T-helper 17 cell (primary cell): ENCODE measurements at places on chromosomes 1 and 21.

DNA sequence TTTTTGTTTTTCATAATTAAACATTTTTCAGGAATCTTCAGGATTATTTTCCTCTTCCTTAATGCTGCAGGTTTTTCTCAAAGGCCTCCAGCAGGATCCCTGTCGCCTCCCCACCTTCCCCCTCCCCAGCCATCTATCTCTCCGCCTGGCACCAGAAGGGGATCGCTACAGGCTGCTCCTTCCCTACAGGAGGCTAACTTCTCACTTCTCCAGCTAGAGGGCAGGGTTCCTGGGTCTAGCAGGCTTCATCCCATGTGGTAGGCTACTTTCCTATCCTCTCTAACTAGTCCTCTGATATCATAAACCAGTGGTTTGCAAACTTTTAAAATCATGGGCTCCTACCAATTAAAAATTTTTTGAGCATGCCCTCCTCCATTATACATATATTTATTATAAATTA is 104.1 kb downstream of the KCNN3 start:
- DNase-seq: no peak

GRCh38 chr1:172423336-172423735 is 2.9 kb downstream of the C1orf105 start:
- DNase-seq: no peak

- DNase-seq: no peak
Observed at GRCh38 chr1:59494145-59494833, 197.4 kb downstream of the FGGY start.

GRCh38 chr1:61100578-61100977 is 18.2 kb downstream of the NFIA start:
- no peak for DNase-seq

GRCh38 chr1:218478336-218478735 is 133.2 kb downstream of the TGFB2 start:
- DNase-seq: no peak

DNA sequence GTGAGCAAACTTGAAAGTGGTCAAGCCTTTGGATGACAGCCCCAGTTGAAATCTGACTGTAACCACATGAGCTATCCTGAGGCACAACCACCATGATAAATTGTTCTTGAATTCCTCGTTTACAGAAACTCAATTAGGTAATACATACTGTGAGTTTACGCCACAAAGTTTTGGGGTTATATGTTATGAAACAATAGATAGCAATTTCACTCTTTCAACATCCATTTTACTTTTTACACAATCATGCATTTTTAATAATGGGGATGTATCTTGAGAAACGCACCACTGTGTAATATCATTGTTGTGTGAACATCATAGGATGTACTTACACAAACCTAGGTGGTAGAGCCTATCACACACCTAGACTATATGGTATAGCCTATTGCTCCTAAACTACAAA is 35.4 kb downstream of the OR2C3 start:
- DNase-seq: no peak

- no peak for DNase-seq
Observed at GRCh38 chr21:15617964-15618363, 111.8 kb upstream of the USP25 start.
